ENCODE measurements at places on chromosomes 12 and 14. TPM values are rescaled to one million over a fixed set of nuclear protein-coding genes. Genes with fewer than 3 reads are reported as not detected.

ASIC1 gene
- 7.3 TPM for total RNA-seq

GRCh38 chr14:58491593-58491992 lies 64.1 kb downstream of the KIAA0586 start:
- DNase-seq = no peak

DNA sequence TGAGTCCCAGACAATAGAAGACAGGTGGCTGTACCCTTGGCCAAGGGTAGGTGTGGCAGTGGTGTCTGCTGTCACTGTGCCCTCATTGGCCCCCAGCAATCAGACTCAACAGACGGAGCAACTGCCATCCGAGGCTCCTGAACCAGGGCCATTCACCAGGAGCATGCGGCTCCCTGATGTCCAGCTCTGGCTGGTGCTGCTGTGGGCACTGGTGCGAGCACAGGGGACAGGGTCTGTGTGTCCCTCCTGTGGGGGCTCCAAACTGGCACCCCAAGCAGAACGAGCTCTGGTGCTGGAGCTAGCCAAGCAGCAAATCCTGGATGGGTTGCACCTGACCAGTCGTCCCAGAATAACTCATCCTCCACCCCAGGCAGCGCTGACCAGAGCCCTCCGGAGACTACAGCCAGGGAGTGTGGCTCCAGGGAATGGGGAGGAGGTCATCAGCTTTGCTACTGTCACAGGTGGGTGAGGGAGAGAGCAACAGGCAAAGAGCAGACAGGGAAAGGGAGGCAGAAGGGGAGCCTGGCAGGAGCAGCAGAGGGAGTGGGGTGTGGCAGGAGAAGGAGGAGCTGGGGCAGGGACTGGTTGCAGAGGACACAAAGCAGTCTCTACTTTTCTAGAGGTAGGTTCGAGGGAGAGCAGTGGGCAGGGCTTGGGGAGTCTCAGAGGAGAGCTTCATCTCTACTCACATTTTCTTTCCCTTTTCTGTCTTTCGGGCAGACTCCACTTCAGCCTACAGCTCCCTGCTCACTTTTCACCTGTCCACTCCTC lies 452 bp downstream of the INHBE start:
- DNase-seq = peak; percentile 33

GRCh38 chr12:54370171-54370730 lies 6.0 kb upstream of the GPR84 start:
- no peak for DNase-seq

GRCh38 chr12:95143621-95144205 lies 70.3 kb upstream of the NR2C1 start:
- DNase-seq = no peak

- no peak for DNase-seq
Measured at GRCh38 chr12:84704856-84705255, 207.7 kb downstream of the SLC6A15 start.

DNA sequence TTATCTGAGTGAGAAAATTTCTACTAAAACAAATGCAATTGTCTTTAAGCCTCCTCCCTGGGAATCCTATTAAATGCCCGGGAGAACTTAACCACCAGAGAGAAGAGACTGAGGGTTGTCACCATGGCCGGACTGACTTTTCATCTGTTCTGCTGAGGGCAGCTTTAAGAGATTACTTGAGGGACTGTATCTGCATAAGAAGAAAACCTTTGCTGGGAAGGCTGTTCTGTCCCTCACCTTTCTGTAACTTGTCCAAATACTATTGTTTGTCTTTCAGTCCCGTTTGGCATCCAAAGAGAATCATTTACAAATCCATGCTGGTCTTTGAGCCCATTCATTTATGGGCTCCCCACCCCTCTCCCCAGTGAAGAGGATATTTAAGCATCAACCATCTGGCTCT lies 306.3 kb upstream of the FLRT2 start:
- DNase-seq = no peak

DNA sequence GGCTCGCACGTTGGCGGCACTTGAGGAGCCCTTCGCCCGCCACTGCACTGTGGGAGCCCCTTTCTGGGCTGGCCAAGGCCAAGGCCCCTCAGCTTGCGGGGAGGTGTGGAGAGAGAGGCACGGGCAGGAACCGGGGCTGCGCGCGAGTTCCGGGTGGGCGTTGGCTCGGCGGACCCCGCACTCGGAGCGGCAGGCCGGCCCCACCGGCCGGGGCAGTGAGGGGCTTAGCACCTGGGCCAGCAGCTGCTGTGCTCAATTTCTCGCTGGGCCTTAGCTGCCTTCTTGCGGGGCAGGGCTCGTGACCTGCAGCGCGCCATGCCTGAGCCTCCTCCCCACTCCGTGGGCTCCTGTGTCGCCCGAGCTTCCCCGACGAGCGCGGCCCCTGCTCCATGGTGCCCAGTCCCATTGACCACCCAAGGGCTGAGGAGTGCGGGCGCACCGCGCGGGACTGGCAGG lies 71.6 kb upstream of the CNTN1 start:
- no peak for DNase-seq

SLC4A8 gene
- 2.0 TPM for total RNA-seq

GRCh38 chr14:68675233-68675577 lies 117.7 kb downstream of the ZFP36L1 start:
- DNase-seq = no peak

DNA sequence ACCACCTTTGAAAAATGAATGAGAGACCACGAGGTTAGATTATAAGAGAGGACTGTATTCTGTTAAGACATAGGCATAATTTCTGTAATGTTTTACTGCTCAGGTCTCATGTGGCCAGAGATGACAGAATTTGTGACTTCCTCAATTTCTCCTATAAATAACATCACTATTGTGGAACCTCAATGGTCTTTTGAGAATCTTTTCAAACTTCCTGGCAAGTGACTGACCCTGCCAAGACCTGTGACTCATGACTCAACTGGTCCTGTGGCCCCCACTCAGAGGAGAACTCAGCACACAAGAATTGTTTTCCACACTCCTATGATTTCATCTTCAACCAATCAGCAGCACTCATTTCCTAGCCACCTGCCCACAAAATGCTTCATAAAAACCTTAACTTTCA lies 508.2 kb upstream of the ATP2B1 start:
- DNase-seq = no peak

GRCh38 chr14:100288382-100289185 lies 17.7 kb downstream of the SLC25A29 start:
- DNase-seq = no peak

CCDC197 gene
- total RNA-seq = 0.53 TPM

DNA sequence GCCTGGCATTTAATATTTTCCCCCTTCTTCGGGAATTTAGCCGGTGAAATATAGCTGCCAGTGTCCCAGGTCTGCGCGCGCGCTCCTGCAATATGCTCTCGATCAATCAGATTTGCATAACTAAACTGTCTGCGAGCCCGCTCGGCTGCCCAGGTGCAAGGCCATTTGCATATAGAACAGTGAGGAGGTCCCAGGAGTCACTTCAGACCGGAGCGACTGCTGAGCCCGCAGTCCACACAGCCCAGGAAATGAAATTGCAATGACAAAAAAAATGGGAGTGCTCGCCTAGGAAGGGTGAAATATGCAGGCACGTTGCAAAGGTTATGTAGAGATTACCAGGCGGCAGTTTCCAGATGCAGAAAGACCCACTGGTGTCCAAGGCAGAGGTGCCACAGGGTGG lies 228.5 kb downstream of the VRK1 start:
- no peak for DNase-seq

GRCh38 chr14:89564989-89565388 lies 148.0 kb upstream of the FOXN3 start:
- DNase-seq = no peak

GRCh38 chr12:92234533-92234932 lies 88.9 kb upstream of the BTG1 start:
- DNase-seq = peak; percentile 55

GRCh38 chr14:95480109-95480886 lies 36.2 kb downstream of the SYNE3 start:
- DNase-seq = peak; percentile 66

DNA sequence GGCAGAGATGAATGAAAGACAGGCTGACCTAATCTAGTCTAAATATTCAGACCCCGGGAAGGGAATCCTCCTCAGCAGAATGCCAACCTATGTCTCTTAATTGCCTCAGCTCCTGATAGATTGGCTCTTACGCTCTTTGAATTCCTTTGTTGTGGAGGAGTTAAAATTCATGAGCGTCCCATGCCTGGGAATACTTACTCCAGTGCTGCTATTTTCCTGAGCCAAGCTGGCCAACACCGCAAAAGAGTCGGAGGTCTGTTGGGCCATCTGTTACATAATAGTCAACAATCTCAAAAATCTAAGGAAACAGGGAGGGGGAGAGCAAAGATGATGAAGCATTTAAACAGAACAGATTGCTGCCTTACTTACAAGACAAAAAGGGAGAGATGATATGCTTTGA lies 182.8 kb downstream of the ASCL1 start:
- DNase-seq = no peak

DNA sequence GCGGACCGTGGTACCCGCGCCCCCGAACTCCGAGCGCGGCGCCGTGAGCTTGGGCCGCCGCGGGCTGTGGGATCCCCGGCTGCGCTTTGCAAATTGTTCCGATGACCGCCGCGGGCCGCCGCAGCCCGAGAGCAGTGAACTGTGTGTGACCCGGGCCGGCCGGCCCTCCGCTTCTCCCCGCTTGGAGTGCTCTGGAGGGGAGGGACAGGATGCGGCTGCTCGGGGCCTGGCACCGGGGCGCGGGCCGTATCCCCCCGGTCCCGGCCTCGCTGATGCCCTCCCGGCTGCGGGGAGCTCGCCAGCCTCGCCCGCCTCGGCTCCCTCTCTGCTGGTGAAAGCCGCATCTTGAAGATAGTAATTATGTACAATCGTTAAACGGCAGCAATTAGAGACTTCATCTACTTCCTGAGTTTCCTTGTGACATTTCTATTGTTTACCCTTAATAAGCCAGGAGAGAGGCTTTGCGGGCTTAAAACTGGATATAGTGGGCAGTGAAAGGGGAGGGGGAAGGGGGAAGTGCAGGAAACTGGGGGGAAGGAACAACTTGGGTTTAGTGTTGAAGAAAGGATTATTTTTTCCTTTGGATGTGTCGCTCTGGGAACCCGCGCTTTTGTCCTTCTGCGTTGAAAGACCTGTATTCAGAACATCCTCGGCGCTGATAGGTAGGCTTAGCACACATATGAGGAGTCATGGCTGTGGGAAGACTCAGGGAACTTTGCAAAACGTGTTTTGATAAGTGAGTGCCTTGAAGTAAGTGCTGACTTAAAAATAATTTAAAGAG lies 1.2 kb downstream of the PELI2 start:
- peak; percentile 62 for DNase-seq

GRCh38 chr14:24430682-24431568 lies 1.2 kb downstream of the KHNYN start:
- peak; percentile 86 for DNase-seq

- DNase-seq = no peak
Measured at GRCh38 chr14:21038441-21039422, 3.4 kb upstream of the RNASE7 start.

RPAP3 gene
- 62.8 TPM for total RNA-seq

DNA sequence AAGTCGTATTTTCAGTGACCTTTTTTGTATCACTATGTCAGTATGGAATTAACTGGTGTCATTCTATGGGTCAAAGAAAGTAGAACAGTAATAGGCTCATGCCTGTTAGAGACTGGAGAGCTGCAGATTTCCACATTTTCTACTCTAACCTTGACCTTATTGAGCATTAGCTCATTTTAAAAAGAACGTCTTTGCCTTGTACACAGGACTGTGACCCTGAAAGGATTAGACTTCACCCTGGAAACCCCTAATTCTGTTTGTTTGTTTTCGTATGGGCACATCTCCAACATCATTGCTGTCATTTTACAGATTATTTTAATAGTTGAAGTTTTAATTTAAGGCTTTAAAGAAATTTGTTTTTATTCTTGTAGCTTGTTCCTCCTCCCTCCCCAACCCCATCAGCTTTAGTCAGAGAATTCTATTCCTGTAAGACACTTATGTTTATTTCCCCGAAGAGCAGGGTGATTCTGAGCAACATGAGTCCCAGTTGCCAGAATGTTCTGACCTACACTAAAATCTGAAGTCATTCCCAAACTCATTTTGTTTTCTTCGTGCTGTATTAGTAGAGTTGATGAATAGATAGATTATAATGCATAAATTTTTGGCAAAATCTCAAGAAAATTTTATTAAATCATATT lies 451.3 kb downstream of the FOXG1 start:
- no peak for DNase-seq

PLEKHG7 gene
- not detected for total RNA-seq

- no peak for DNase-seq
Measured at GRCh38 chr12:53862206-53862605, 76.4 kb upstream of the HOXC13 start.

DNA sequence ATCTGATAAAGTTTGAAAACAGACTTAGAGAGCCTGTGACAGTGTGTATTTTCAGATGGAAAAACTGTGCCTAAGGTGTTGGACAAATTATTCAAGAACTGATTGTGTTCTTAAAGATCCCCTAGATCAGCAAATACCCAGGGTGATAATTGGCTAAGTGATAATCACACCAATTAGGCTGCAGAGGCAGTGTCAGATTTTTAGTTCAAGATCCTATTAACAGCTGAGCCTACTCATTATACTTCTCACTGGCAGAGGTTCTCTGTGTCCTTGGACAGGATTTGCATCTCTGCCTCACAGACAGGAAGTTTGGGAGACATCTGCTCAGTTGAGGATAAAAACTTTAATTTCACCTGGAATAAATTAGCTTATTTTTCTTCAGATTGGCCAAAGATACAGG lies 4.3 kb upstream of the FGD4 start:
- DNase-seq = no peak

NDUFA12 gene
- 194 TPM for total RNA-seq

DNA sequence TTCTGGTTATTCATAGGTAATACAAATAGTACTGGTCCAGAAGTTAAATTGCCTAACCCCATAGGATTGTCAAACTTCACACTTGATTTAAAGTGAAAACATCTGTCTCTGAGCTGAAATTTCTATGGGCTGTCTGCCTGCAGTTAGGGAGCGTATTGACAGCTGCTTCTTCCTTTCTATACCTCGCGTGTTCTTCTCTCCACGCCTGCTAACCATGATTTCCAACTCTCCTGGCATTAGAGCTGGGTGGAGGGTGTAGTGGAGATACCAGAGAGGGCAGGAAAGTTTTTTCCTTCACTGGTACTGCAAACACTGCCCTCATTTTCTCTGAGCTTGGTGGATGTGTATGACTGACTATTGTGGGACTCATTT lies 429.0 kb upstream of the FBXO33 start:
- DNase-seq = no peak

DNA sequence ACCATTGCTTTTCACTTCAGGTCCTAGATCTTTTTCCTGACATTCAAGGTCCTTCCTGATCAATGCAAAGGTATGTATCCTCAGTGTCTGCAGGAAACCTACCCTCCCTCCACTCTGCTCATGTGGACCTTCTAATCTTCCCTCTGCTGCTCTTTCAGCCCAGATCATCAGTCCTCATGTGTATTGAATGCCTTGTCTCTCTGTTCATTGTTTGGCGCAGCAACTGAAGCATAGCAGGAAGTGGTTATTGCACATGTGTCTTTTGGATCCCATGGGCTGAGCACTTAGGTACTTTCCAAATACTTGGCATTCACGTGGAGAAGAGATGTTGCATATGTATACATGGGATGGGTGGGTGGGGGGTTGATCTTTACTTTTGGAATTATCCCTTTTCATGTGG lies 4.3 kb upstream of the NIN start:
- no peak for DNase-seq

- no peak for DNase-seq
Measured at GRCh38 chr12:103623716-103624115, 36.6 kb downstream of the STAB2 start.

MED13L gene
- total RNA-seq = 38.5 TPM

ADGRD1 gene
- 1.8 TPM for total RNA-seq
